T-helper 1 cell (primary cell): ENCODE measurements at places on chromosomes 4 and X.

- no peak for DNase-seq
Observed at GRCh38 chr4:53671757-53672156, 80.5 kb upstream of the LNX1 start.

DNA sequence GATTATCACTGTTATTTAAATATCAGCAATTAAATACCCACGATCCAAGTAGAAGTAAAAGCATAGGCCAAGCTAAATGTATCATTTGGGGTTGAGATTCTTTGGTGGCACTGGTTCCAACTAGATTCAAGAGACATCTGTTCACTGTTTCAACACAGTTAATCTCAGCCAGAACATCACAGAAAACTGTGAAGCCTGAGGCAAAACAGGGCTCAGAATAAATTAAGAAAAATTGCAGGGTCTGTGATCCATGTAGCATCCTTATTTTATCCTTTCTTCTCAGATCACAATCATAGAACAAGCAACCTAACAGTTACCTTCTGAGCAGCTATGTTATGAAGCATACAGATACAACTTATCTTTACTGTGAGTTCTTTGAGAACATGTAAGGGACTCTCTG, 23.7 kb downstream of the YTHDC1 start:
- DNase-seq = no peak

GRCh38 chr4:57162499-57163019, 52.4 kb upstream of the IGFBP7 start:
- DNase-seq = no peak

DNA sequence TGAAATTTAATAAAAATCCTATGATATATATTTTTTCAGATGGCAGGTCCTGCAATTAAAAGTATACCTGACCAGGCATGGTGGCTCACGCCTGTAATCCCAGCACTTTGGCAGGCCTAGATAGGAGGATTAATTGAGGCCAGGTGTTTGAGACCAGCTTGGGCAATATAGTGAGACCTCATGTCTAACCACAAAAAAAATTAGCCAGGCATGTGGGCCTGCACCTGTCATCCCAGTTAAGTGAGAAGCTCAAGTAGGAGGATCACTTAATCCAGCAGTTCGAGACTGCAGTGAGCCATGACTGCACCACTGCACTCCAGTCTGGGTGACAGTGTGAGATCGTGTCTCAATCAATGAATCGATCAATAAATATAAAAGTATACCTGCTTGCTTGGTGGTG, 2.5 kb downstream of the OCIAD2 start:
- DNase-seq = no peak

GRCh38 chrX:9420275-9421265, 44.3 kb upstream of the TBL1X start:
- DNase-seq = no peak

DNA sequence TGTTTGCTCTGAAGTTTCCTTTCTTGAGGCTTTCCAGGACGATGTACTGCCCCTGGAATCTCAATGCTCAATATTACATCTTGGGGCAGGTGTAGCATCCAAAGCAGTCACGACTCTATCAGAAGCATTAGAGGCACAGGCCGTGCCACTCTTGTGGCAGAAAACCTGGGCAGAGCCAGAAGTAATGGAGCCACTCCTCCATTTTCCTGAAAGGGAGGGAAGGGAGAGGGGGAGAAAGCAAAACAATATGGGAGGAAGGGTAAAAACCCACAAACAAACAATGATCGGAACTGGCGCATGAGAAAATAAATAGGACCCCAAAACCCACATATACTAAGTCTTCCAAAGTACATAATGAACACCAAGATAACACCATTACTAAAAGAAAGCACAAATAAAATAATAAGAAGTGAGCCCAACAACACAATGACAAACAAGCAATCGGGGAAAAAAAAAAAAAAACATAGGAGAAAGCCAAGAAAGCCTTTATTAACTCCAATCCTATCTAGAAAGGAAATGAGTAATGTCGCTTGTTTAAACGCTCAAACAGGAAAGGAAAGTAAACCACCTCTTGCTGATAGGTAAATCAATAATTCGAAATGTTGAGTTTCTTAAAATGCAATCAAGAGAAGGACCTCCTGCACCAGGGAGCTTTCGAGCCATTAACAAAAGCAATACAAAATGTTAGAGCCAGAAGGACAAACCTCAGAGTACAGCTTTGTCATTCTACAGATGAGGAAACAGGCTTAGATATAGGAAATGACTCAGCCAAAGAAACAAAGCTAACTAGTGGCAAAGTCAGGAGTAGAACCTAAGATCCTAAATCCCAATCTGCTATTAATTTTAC, 117.4 kb downstream of the ATRX start:
- no peak for DNase-seq

GRCh38 chr4:89218587-89218986, 89.0 kb downstream of the GPRIN3 start:
- DNase-seq = no peak

DNA sequence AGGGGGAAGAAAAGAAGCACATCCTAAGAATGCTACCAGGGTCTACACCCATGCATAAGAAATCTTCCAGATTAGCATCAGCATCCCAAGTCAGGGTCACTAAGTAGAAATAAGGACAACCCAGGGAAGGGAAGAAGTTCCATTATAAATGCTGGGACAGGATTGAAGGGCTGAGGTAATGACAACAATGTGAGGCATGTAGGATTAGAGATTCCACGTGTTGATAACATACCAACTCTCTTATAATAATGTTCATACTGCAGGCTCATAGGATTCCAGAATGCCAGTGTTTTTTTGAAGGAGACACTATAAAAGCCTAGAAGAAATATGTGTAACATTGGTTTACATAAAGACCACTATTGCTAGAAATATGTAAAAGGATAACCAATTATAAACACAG, 201.2 kb downstream of the MID1IP1 start:
- DNase-seq = no peak

DNA sequence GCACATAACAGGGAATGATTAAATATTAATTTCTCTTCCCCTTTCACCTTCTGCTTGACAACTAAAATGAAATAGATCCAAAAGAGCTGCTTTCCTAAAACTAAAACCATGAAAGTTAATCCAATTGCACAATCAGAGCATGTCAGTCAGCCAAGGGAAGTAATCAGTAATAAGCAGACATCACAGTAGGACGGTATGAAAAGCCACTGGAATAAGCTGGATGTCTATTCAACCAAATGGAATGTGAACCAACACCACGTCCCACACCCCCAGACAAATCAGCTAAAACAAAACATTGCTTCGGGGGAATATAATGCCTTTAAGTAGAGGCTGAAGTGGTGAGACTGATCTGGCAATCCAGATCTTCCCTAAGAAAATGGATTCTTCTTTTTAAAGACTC, 859.4 kb upstream of the FTHL17 start:
- no peak for DNase-seq

- DNase-seq = no peak
Observed at GRCh38 chr4:88442689-88443191, 14.2 kb upstream of the HERC5 start.

- no peak for DNase-seq
Observed at GRCh38 chrX:69362354-69362753, 141.8 kb upstream of the NALF2 start.

DNA sequence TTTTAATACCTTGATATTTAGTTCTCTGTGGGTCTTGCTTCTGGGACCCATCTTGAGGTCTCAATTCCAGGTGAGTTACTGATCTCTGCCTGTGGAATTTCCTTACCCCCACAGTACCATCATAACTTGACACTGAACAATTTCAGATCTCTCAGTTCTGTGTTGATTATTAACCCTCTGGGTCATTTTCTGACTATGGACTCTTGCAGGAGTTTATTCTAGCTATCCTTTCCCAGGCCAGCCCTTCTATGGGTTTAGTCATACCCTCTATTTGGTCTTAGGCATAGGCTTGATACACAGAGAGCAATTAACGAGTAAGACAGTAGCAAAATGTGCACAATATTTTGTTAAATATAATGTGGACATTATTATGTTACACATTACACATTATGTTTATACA, 3.7 kb upstream of the SPARCL1 start:
- DNase-seq = no peak

GRCh38 chr4:122100508-122100907, 51.6 kb upstream of the BLTP1 start:
- no peak for DNase-seq

DNA sequence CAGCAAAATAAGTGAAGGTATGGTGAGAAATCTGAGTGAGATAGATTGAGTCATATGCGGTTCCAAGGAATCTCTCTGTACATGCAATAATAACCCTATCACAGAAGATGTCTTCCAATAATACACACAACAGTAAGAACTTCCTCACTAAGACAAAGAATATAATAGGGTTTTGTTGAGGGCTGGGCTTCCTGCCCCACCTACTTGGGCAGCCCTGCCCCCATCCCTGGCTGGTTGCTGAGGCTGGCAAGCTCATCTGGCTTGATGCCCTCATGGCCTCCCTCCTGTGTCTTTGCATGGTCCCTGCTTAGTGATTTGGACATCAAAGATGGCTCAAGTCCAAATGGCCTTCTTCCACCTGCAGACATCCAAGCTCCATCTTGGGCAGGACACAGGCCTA, 2.7 kb downstream of the GEMIN8 start:
- DNase-seq = no peak

GRCh38 chr4:95949136-95949765, 109.4 kb downstream of the PDHA2 start:
- no peak for DNase-seq

- DNase-seq = no peak
Observed at GRCh38 chr4:175823015-175823742, 11.1 kb upstream of the GPM6A start.

- DNase-seq = no peak
Observed at GRCh38 chr4:122772311-122772710, 39.8 kb downstream of the BBS12 start.

- peak; percentile 15 for DNase-seq
Observed at GRCh38 chrX:46611658-46612362, 38.2 kb downstream of the CHST7 start.

GRCh38 chrX:119343856-119344255, 55.3 kb upstream of the SLC25A43 start:
- no peak for DNase-seq

- no peak for DNase-seq
Observed at GRCh38 chrX:111040377-111041017, 55.5 kb upstream of the PAK3 start.

DNA sequence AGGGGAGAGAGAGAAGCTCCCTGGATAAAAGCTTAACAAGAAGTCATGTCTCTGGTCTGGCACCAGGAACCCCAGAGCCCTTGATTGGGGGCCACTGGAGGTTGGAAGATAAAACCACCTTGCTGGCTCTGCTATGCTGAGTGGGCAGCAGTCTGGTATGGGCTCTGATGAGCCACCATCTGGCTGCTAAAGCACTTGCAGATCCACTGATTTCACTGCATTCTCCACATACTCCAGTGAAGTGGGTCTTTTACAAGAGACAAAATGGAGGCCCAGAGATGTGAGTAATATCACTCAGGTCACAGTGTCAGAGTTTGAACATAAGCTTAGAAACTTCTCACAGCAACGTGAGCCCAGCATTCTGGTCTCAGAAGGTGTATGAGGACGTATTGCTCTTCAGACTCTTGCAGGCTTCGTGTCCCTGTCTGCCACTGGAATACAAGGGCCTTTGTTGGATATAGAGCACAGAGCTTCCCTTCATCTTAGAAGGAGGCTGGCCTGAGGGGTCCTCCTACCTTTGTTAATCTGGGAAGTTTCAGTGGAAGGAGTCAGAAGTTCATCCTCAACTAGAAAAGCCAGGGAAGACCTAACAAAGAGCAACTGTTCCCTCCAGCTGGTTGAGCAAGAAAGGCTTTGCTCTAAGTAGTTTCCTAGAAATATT, 11.8 kb downstream of the CLDN2 start:
- DNase-seq = no peak

GRCh38 chrX:83160096-83160495, 348.0 kb upstream of the POU3F4 start:
- no peak for DNase-seq

DNA sequence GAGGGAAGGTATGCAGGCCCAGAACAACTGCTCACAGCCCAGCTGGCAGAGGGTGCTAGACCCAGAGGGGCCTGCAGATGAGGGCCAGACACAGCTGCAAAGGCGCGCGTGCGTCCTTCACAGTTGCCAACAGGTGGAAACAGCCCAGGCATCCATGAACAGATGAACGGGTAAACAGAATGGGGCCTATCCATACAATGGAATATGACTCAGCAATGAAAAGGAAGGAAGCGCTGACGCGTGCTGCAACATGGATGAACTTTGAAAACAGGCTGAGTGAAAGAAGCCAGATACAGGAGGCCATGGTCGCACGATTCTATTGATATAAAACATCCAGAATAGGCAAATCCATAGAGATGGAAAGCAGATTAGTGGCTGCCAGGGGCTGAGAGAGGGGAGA, 83.1 kb upstream of the DDX3X start:
- no peak for DNase-seq

- no peak for DNase-seq
Observed at GRCh38 chr4:145019346-145019745, 78.7 kb downstream of the ANAPC10 start.

- DNase-seq = no peak
Observed at GRCh38 chr4:8550691-8551090, 29.5 kb upstream of the GPR78 start.

DNA sequence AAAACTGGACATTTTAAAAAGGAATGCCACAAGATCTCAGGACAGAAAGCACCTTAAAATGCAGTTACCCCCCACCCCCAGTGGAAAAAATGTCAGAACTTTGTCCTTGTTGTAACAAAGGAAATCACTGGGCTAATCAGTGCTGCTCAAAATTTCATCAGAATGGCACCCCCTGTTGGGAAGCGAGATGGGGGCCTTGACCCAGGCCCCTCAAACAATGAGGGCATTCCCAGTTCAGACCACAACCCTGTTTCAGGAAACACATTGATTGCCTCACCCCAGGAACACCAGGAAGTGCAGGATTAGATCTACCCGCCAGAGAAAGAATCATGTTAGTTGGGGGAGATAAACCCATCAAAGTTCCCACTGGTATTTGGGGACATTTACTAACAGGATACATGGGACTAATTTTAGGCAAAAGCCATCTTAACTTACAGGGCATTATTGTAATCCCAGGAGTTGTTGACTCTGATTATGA, 16.4 kb downstream of the SPIN2B start:
- DNase-seq = no peak

DNA sequence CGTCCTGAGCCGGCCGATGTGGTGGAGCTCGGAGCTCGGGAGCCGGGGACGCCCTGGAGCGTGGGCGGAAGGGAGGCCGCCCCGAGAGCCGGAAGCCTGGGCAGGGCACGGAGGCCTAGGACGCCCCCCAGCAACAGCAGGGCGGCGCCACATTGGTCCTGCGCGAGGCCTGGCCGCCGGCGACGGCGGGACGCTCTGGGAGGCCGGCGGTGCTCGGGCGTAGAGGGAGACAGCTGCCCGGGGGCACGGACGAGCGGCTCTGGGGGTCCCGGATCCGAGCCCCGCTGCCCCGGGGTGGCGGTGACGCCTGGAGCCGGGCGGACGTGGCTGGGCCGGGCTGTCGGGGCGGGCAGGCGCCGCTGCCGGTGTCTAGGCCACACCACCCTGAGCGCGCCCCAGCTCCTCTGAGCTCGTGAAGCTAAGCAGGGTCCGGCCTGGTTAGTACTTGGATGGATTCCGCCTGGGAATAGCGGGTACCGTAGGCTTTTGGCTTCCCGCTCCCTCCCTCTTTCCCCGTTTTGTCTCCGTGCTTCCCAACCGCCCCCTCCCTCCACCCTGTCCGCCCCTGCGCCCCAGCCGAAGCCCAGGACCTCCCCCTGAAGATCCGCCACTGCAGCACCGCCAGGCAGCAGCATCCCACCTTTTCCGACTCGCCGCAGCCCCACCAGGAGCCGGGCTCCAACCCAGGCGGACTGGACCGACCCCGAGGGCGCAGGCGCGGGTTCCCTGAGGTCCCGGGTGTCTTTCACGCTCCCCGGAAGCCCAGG, 12.1 kb downstream of the FRG2 start:
- DNase-seq = no peak

- no peak for DNase-seq
Observed at GRCh38 chr4:39641451-39641850, 2.8 kb upstream of the SMIM14 start.

GRCh38 chrX:30577362-30577991, at the start of gene TASL:
Gene TASL, minus strand, starts transcription at chrX:30577766. Its CDS starts 17,411 bp downstream, at chrX:30560355.
- DNase-seq = peak; percentile 81
